Dermis blood vessel endothelial cell (primary cell): ENCODE measurements at places on chromosomes 13 and 19. TPM values are rescaled to one million over a fixed set of nuclear protein-coding genes. Genes with fewer than 3 reads are reported as not detected.

DNA sequence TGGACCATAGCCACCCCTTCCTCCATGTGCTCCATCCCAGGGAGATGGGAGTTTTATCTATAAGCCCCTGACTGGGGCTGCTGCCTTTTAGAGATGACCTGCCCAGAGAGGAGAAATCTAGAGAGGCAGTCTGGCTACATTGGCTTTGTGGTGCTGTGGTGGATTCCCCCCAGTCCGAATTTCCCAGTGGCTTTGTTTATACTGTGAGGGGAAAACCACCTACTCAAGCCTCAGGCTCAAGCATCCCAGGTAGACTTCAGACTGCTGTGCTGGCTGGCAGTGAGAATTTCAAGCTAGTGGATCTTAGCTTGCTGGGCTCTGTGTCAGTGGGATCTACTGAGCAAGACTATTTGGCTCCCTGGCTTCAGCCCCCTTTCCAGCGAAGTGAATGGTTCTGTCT, 1195.7 kb upstream of the PCDH20 start:
- DNase-seq: no peak

DNA sequence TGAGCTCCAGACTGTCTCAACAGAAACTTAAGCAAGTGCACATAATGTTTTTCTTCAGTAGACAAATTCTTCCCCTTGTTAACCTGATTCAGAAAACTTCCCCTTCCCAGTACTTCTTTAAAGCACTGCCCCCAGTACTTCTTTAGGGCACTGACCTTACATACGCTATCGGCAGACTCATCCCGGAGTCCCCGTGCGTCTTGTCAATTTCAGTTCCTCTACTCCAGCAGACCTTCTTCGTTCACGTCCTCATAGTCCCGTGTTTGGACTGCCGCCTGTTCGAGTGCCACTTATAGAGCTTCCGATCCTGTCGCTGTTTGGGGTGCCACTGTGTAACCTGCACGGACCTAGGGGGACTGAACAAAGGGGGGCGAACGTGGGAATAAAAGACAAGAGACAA, 29.0 kb downstream of the ZNF627 start:
- no peak for DNase-seq

GRCh38 chr19:45947926-45948325, 25.7 kb downstream of the NOVA2 start:
- no peak for DNase-seq

- no peak for DNase-seq
Measured at GRCh38 chr13:23231241-23231640, 50.5 kb downstream of the SGCG start.

DNA sequence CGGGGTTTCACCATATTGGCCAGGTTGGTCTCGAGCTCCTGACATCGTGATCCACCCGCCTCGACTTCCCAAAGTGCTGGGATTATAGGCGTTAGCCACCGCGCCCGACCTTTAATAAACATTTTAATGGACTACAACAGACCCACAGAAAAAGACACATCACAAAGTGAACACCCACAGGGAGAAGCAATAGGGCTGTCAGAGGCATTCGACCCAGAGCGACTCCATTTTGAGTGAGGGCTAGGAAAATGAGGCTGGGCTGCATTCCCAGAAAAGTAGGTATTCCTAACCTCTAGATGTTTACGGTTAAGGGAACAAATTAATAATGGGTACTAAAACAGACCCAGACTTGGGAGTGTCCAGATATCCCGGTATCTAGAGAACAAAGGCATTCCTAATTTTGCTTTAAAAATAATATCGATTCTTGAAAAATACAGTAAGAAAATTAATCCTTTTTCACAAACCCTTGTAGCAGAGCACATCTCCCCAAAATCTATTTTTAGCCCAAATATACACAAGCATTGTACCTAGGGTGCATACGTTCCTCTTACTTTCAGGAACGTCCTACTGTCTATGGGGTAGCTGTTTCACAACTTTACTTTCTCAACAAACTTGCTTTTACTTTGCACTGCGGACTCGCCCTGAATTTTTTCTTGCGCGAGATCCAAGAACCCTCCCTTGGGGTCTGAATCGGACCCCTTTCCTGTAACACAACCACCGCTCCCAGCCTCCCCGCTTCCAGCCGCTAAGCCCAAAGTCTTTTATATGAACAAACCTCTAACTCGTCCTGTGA, 811 bp upstream of the ZNF8 start:
- peak; percentile 17 for DNase-seq

TLE2 gene
- 21.8 and 25.7 TPM in 2 replicates for total RNA-seq

DHRS12 gene
- total RNA-seq: 5.0 and 7.1 TPM in 2 replicates

SLC7A9 gene
- total RNA-seq: not detected in 2 replicates

COL4A2 gene
- total RNA-seq: 1,112 and 1,320 TPM in 2 replicates
